CD8-positive, alpha-beta memory T cell (primary cell): ENCODE measurements at places on chromosomes 16 and 17.

- DNase-seq = no peak
These were observed 22.0 kb downstream of the C16orf87 start for GRCh38 chr16:46808997-46809396.

- DNase-seq = no peak
These were observed 148.9 kb downstream of the MRTFB start for GRCh38 chr16:14219983-14220382.

GRCh38 chr17:81884520-81884919 lies 6.9 kb downstream of the ALYREF start:
- no peak for DNase-seq

DNA sequence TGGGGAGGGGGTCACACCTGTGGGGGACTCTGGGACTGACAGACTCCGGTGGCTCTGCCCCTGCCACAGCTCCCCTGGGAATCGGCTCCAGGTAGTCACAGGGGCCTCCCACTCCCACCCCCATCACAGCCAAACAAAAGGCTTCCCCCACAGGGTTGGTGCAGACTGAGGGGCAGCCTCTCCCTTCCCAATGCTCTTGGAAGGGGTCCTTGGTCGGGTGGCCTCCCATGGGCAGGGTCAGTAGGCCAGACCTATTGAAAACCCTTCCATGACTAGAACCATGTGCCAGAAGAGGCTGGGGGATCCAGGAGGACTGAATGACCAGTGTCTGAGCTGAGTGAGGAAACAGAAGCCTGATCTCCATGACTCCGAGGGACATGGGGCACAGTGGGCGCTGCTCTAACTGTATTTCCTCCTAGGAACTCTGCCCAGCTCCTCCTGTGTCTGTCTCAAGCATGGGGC lies 28.6 kb downstream of the TK2 start:
- DNase-seq = no peak

GRCh38 chr17:74417178-74418045 lies 14.5 kb upstream of the GPRC5C start:
- DNase-seq = no peak

GRCh38 chr16:26709175-26709574 lies 357.6 kb upstream of the C16orf82 start:
- no peak for DNase-seq

- no peak for DNase-seq
These were observed 5.4 kb downstream of the DCAF7 start for GRCh38 chr17:63555500-63556156.

DNA sequence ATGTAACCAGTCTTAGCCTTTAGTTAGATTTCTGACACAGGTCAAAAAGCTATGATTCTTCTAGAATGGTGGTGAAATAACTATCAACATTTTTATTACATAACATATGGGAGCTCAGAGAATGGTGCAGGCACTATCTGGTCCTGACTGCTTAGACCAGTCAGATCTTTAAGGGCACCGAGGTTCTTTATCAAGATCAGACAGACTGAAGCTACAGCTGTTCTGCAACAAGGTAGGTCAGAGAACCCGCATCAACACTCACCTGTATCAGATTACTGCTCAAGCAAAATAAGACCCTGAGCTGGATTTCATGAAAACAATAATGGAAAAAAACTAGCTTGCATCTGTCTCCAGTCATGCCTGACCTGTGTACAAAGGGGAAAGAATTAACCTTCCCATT lies 160.4 kb downstream of the KCNJ2 start:
- DNase-seq = no peak

- DNase-seq = no peak
These were observed 248.5 kb downstream of the CA10 start for GRCh38 chr17:51909971-51910370.

GRCh38 chr17:40935624-40936023 lies 1.8 kb downstream of the KRT23 start:
- DNase-seq = no peak
